ENCODE measurements at places on chromosomes 2 and 18.

DNA sequence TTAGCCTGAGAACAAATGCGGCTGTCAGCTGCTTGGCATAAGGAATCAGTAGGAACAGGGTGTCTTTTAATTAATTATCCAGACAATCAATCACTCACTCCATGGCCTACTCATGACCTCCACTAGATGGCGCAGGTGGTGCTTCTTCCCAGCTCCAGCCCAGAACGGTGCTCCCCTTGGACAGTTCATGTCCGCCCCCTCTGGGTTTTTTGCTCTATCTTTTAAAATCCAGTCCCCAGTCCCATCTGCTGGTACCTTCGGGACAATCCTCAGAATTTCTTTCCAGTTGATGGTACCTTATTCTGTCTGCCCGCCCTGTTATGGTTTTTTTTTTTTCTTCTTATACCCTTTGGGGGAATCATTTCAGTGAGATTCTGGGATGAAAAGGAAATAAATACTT, 99.8 kb downstream of the CACNB4 start:
- DNase-seq: peak; percentile 8

DNA sequence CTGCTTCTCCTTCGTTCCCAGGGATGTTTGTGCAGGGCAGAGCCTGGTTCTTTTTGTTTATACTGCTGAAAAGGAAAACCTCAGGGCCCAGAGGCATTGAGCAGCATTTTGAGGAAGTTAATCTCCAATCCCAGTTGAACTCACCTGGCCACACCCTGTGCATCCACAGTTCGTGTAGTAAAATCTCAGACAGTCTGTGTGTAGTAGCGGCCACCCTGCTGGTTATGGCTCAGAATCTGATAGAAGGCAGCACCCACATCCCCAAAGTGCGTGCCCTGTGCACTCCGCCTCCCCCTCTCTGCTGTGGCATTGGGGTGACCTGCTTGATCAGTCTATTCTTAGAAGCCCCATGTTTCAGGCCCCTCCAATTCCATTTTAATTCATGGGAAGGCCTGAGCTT, 10.9 kb downstream of the TRIB2 start:
- no peak for DNase-seq

DNA sequence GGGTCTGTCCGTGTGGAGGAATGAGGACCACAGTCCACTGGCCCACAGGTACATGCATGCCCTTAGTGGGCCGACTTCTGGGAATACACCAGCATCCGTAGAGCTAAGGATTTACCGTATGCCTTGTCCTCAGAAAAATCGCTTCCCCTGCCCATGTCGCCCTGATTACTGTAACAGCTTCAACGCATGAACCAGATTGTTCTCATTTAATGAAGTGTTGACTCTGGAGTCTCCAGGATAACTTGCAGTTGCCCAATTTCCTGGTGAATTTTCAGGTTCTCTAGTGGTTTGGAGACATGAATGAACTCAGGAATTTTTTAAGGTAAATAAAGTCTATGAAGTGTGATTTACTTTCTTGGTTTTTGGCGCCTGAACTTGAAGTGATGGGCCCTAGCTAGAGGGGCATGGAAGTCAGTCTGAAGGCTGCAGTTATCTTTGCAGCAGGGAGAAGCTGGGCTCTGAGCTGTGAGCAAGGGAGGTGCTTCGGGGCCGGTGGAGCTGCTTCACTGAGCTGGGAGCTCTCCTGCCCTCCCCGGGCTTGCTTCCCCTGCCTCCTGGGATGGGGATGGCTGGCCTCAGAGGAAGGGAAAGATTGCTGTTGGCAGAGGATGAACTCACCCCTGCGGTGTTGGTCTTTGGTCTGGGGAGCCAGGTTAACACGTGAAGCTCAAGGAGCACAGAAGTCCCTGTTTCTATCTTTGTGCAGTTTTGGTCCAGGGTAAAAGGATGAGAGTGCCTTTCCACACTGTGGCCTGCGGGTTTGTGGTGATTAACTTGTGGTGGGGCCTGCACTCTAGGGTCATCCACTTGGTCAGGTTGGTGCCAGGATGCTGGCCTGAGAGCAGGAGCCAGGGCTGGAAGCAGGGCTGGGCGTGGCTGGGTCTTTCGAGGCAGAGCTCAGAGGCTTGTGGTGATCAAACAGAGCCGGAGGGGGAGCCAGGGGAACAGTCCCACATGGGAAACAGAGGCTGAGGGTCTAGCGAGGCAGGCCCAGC, 28.1 kb downstream of the TCF7L1 start:
- no peak for DNase-seq

DNA sequence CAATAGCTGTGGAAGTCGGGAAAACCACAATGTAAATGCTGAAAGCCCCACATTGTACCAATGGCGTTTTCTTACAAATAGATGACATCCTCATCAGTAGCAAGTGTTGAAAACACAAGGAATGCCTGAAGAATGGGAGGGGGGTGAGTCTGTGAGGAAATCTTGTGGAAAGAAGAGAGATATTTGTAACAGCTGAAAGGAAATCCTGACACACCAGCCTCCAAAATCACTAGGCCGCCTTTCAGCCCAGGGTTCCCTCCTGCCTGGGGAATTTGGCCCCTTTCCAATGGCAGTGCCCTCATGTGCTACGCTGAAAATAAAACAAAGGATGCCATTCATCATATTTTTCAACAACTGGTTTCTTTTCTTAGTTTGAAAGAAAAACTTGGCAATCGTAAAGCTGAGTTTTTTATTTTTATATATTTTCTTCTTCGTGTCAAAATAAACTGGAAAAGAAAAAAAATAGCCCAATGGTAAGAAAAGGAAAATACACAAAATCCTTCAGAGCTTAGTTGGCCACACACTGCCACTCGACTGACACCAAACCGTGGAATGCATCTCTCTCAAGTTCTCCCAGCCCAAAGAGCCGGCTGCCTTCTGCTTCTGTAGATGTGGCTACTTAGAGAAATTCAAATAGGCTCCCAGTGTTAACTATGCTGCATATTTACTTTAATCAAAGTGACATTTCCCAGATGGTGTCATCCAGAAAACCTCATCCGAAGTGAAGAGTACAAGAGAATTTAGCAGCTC, 52.0 kb downstream of the FTCDNL1 start:
- DNase-seq: no peak

- DNase-seq: no peak
Measured at GRCh38 chr2:143697744-143698143, 568.5 kb downstream of the ARHGAP15 start.

DNA sequence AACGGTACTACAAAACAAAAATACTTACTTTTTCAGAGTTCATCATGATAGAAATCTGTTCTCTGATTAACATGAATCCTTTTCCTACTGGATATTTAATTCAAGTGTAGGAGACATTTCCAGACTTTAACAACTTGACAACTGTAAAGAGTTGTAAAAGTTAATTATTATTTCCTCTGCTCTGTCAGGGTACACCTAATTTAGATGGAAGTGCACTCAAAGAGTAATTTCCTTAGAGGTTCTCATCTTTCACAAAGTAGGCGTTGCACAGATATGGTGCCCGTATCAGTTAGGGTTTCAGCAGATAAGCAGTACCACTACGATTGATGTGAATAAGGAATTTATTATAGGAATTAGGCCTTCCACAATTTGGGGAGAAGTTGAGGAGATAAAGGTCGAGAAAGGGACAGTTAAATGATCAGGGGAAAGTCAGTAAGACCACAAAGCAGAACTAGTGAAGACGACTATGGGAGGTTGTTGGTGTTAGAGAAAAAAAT, 16.2 kb upstream of the PDE11A start:
- DNase-seq: no peak

- no peak for DNase-seq
Measured at GRCh38 chr2:28377195-28377816, 15.4 kb upstream of the FOSL2 start.

- DNase-seq: no peak
Measured at GRCh38 chr2:134324430-134324829, 70.6 kb downstream of the MGAT5 start.

DNA sequence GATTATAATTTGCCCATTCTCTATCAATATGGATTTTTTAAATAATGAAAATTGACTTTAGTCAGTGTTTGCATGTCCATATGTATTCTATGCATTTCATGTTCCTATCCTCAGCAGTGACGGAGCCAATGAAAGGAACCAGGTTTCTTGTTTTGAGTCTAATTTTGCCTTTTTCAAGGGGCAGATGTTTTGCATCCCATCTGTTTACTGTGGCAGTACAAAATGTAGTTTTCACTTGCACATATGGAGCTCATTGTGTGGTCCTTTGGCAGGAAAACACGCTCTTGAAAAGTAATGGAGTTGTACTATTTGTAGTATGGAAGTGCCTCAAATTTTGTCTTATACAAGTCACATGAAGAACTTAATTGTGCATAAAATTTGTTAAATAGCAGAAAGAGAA, 127.8 kb downstream of the AGPS start:
- DNase-seq: no peak

DNA sequence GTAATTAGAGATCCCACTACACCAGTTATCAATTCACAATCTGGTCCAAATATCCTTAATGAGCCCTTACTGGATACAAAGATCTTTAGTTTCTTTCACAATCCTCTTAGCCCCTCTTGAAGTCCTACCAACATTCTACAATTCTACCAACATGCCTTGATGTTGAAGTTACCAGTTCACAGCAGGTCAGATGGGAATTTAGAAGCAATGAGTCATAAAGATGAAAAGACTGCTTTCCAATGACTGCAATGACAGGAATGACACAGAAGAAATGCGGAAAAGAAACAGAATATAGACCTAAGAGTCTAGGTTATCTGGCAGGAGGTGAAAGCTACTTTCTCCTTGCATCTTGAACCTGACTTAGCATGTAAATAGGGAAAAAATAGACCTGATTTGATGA, 24.5 kb downstream of the RTTN start:
- DNase-seq: no peak

DNA sequence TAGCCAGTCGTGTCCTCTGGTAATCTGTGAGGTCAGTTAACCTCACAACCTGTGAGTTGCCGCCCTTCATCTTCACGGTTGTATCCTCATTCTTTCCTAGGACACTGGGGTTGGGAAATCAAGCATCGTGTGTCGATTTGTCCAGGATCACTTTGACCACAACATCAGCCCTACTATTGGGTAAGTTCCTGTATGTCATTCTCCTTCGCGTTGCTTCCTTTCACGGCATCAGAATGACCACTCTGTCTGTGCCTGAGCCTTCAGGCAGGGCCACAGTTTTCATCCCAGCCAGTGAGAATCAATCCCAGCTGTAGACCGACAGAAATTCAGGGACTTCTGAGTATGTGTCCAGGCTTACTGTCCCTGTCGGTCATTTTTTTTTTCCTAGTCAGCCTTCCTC, 67.1 kb downstream of the RAB31 start:
- DNase-seq: no peak

DNA sequence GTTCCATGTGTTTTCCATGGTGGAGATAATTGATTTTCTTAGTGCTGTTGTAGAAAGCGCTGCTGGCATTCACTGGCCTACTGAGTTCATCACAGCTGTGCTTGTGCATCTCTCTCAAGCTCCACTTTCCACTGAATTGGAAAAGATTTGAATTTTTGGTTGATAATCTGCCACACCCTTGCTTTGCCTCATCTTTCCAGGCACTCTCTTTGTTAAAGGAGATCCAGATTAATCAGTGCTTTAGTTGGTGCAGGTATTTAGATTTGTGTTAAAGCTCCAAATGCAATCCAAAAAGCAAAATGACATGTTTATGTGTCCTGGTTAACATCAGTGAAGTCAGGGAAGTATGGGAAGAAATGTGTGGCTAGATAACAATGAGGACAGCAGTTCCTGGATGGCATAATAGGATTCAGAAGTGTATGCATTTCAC, 2.7 kb upstream of the COL3A1 start:
- no peak for DNase-seq

DNA sequence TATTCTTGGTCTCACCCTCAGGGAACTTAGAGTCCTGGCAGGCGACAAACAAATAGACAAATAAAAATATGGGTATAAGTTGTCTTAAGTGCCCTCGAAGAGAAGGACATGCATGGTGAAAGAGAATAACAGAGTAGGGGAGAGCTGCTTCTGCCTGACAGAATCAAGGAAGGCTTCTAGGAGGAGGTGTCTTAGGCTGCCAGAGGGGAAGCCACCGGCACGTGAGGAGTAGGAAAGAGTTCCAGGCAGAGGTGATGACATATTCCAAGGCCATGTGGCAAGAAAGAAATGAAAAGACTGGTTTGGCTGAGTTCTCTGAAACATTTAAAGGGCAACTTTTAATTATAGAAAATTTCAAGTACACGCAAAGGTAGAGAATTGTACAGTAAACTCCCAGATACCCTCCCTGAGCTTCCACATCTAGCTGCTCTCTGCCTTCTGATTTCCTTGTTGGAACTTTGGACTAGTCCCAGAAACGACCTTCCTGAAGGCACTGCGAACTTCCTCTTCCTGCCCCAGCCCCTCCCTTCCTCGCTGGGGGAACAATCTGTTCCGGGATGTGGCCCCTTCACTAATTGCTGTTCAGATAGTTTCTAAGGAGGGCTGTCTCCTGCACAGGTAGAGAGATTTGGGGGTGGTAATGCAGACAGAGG, 91.7 kb downstream of the DYSF start:
- no peak for DNase-seq

GRCh38 chr18:30485078-30485477, 557.5 kb downstream of the DSC3 start:
- no peak for DNase-seq

DNA sequence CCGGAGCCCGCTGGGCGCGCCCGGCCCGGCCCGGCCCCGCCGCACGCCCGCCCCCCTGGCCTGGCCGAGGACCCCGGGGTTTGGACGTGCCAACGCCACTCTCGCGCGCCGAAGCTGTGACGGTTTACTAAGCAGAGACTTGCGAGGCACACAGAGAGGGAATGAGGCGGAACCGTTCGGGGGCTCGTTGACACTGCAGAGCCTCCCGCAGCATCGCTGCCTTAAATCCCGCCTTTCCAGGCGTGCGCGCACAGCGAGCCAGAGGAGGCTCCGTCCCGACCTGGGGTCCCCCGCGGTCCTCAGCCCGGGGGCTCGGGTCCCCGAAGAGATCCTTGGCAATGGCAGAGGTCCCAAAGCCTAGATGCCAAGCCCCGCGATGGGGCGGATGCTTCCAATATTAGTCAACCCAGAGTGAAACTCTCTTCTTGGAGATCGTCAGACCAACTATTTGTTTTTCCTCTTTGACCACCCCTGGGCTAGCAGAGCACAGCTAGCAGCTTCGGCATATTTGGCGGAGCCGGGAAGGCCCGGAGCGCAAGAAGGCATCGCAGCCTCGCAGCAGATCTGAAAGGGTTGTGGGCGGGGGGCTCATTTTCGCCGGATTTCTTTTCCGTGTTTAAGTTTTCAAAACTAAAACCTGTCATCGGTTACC, at the start of gene ZNF385B:
ZNF385B (minus strand) TSS at position 197 of the 652 bp plus-strand sequence.
- no peak for DNase-seq

DNA sequence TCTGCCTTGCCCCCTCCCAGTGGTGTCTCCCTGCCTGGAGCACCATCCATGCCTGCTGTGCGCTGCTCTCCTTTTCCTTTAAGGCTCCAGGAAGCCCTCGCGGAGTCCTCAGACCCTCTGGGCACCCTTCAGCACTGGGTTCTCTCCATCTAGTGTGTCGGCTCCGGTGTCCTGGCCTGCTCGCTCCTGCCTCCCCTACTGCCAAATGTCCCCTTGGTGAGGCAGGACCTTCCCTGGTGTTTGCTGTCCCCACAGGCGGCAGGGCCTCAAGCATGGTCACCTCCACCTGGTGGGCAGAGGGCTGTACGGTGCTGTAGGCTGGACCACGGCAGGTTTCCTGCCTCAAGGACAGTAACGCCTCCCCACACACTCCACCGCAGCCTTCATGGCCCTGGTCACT, 90.2 kb downstream of the DGKD start:
- DNase-seq: no peak
